ENCODE measurements at places on chromosomes 13 and 19.
A peak's percentile ranks its signal among the peaks of the same experiment; 100 is the strongest.

DNA sequence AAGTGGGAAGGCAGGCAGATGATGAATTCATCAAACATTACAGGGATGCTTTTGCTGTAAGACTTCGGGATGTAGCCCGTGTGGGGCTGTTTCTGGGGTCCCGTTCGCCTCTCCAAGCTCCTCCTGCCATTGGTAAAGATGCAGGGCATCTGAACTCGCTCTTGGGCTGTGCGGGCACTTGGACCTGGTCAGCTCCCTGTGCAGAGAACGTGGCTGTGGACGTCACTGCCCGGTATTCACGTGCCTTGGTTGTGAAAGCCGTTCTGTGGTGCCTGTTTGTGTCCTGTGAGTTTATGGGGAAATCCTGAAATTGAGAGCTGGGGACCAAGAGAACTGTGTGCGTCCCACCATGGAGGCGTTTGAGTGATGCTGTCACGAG, 5.4 kb downstream of the TFDP1 start:
- no peak for DNase-seq

- DNase-seq, result no peak
These were observed 911 bp downstream of the ENOX1 start for GRCh38 chr13:43785650-43786471.

GRCh38 chr19:664913-665443, 2.0 kb upstream of the RNF126 start:
- DNase-seq, result peak; percentile 64

DNA sequence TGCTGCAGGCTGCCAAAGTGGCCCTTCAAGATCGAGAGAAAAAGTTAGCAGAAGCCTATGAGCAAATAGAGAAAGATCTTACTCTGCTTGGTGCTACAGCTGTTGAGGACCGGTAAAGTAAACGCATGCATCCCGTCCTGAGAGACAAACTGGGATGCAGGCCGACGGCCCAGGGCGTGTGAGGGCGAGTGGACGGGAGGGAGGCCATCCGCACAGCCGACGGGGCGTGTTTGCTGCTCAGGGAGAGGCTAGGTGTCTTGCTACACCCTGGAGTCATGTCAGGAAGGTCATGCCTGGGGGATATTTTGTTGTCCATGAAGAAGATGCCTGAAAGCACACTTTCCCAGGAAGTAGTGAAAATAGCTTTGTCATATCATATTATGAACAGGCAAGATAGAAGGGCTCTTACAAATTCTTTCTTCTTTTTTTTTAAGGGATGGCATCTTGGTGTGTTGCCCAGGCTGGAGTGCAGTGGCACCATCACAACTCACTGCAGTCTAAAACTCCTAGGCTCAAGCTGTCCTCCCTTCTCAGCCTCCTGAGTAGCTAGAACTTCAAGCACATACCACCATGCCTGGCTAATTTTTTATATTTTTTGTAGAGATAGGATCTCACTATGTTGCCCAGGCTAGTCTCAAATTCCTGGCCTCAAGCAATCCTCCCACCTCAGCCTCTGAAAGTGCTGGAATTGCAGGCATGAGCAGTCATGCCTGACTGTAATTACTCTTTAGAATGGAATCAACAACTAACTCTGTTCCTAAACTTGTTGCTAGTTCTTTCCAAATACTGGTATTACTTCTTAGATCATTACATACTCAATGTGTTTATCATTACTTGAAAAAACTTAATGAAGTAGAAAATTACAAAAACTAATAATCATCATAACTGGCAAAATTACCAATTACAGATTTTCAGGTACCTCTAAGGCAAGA, 117.6 kb upstream of the MCF2L start:
- DNase-seq, result no peak

- DNase-seq, result no peak
These were observed 87.3 kb downstream of the COL4A2 start for GRCh38 chr13:110394371-110394841.

GRCh38 chr19:33394006-33394722, 20.7 kb downstream of the CEBPG start:
- no peak for DNase-seq

- DNase-seq, result no peak
These were observed 829.1 kb upstream of the MIR17HG start for GRCh38 chr13:90518417-90518816.

GRCh38 chr13:103007427-103007762, 58.8 kb downstream of the SLC10A2 start:
- DNase-seq, result no peak

DNA sequence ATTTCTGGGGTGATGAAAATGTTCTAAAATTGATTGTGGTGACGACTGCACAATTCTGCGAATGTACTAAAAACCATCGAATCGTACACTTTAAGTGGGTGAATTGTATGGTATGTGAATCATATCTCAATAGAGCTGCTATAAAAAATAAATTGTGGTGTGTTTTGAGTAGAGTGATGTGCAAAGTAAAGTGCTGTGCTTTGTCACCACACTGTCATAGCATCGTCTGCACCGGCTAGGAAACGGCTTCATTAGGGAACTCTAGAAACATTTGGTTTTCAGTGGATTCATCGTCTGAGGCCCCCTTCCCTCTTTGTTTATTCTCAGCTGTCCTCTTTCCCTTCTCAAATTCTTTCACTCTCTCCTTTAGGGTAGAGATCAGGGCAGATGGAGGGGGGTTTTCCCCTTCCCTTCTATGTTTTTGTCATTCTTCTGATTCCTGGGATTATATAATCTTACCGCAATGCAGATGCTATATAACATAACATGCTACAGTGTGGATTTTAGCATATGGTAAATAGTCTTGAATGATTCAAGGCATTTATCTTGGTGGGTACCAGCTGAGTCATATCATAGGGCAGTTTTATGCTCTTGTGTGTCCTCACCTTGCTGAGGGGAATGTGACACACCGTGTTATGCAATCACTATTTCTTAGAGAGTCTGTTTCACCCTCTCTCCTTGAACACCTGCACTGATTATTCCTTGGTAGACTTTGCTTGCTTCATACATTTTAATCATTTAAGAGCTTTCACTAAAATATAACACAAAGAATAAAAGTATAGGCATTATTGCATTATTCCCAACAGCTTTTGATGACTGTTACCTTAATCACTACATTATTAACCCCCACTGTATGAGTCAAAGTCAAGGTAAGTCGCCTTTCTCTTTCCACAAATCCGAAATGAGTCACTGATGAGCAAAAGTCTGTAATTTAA, 239.4 kb downstream of the DCLK1 start:
- no peak for DNase-seq

DNA sequence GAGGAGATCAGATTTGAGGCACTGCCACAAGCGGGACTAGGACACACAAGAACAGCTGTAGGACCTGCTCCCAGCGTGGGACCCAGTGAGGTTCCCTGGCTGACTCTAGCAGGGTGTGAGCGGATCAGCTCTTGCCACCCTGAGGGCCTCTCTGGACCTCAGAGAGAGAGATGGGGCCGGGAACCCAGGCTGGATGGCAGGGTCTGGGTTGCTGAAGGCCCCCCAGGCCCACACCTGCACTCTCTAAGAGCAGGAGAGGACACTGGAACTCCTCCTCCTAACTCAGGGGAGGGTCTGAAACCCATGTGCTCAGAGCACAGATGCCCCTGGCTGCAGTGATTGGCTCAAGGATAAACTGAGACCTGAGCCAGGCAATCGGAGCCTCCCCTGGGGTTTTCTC, 13.5 kb upstream of the IL4I1 start:
- no peak for DNase-seq

DNA sequence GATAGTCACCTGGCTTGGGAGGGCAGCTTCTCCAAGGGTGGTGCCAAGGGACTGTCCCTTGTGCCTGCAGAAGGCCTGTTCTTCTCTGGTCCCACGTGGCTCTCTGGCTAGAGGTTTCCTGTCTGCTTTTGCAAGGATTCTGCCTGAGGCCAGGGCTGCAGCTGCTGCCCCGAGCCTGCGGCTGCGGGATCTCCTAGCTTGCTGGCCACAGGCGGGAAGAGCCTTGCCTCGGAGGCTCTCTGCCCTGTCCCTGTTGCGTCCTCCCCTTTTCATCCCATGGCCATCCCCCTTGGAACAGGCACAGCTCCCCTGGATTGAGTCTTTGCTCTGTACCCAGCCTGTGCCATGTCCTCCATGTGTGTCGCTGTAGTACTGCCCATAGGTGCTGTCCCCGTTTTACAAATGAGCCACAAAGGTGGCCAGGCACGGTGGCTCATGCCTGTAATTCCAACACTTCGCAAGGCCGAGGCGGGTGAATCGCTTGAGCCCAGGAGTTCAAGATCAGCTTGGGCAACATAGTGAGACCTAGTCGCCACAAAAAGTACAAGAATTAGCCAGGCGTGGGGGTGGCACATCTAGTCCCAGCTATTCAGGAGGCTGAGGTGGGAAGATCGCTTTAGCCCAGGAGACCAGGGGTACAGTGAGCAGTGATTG, 9.1 kb downstream of the IRF3 start:
- DNase-seq, result no peak

DNA sequence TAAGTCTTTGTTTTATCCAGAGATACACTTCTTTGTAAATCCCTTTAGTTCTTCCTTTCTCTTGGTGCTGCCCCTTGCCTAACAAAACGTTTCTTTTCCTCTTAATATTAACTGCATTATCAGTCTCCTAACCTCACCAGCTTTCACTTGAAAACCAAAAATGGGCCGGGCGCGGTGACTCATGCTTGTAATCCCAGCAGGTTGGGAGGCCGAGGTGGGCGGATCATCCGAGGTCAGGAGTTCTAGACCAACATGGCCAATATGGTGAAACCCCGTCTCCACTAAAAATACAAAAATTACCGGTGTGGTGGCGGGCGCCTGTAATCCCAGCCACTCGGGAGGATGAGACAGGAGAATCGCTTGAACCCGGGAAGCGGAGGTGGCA, 329.8 kb upstream of the MIR17HG start:
- DNase-seq, result no peak

DNA sequence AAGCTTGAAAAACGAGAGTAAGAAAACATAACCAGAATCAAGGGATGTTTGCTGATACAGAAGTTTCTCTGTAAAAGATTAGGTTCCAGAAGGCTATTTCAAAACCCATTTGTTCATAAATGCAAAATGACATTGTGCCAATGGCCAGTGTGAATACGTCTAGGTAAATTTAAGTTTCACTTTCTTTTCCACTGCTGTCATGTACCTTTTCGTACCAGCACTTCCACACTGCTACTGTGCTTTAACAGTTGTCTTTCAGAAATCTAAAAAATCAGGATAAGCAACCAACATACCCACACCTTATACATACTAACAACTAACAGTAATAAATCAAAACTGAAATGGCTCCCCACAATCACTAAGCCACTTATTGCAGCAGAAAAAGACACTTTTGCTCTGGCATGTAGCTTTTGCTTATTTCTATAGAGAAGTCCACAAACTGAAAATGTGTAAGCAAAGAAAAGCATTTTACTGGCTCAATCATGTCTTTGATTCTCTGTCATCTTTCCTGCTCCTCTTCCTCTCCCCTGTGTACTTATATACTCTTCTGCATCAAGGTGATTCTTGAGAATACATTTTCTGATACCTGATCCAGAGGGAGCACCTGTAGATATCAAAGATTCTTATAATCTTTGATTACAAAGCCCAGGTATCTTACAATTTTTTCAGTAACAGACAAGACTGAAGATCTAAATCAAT, 34.3 kb downstream of the ELF1 start:
- no peak for DNase-seq

- no peak for DNase-seq
These were observed 39.8 kb upstream of the MBNL2 start for GRCh38 chr13:97182111-97182890.

GRCh38 chr13:112467236-112467635, 91.1 kb downstream of the SPACA7 start:
- DNase-seq, result no peak

DNA sequence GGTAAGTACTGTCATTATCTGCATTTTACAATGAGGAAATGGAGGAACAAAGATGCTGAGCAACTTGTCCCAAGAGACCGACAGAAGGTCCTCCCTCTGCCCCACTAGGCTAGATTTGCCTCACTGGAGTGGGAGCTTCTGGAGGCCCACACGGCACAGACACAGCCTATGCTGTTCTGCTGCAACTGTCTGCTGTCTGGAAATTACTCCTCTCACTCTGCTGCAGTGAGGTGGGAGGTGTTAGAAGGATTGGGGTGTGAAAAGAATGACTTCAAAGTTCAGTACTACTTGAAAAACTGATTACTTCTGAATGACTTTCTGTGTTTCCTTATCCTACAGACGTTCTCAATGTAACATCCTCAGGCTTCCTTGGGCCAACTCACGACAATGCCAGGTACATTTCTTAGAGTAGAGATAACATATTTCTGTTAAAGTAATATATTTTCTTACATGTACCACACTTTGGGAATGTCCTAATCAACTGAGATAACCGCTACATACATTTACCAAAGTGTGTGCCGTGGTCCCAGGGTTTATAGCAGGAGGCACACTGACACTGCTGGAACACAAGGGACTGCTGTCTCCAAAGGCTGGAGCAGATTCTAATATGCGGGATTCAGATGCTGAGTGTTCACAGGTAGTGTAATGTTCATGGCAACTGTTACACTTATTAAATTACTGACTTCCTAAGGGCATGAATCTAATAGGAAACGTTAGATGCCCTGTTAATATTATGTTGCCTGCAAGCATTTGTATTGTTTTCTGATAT, 53.5 kb upstream of the WASF3 start:
- no peak for DNase-seq

GRCh38 chr13:31046711-31047279, 114.3 kb downstream of the TEX26 start:
- no peak for DNase-seq

GRCh38 chr13:84917252-84917878, 881.9 kb downstream of the SLITRK6 start:
- no peak for DNase-seq

DNA sequence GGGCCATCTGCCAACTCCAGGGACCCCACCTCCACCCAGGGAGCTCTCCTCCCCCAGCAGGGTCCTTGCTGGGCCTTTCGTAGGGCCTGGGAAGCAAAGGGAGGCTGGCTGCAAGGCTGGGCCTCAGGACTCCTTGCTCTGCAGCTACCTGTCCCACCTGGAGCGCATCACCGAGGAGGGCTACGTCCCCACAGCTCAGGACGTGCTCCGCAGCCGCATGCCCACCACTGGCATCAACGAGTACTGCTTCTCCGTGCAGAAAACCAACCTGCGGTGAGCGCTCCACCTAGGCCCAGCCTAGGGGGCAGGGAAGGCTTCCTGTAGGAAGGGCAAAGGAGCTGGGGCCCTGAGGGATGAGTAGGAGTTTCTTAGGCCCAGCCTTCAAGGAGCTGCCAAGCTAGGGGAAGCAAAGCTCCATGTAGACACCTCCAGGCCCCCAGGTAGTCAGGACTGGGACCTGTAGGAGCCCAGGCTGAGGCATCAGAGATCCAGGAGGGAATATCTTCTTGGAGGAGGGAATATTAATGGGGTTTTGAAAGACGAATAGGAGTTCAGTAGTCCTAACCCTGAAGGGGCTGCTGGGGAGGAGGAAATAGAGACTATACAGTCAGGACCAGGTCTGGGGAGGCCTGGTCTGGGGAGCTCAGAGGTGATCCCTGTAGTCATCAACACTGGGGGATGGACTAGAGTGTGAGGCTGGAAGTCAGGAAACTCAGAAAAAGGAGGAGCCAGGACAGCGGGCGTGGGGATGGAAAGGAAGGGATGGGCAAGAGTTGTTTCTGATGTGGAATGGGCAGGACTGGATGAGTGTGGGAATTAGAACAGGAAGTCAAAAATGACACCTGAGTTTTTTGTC, 16.0 kb downstream of the GNA15 start:
- no peak for DNase-seq

GRCh38 chr19:1868971-1869370, 5.6 kb upstream of the KLF16 start:
- DNase-seq, result no peak

GRCh38 chr13:43880926-43881325, 1.2 kb downstream of the LACC1 start:
- no peak for DNase-seq

GRCh38 chr19:46998445-46999125, 21.1 kb upstream of the NPAS1 start:
- DNase-seq, result no peak

- DNase-seq, result no peak
These were observed 8.3 kb downstream of the FAM98C start for GRCh38 chr19:38411041-38411712.

All from CMK (cell line).